Activated naive CD4-positive, alpha-beta T cell treated with anti-CD3 and anti-CD28 coated beads, Interleukin-2, amount 10 ng/mL, durations not matched to agents 7 days and 5 days (primary cell): ENCODE measurements at places on chromosomes 1 and 21.

- DNase-seq = no peak
These were observed 284.4 kb upstream of the C1orf105 start for GRCh38 chr1:172135978-172136610.

- DNase-seq = no peak
These were observed 34.0 kb downstream of the BACH1 start for GRCh38 chr21:29332461-29333362.

GRCh38 chr21:35575280-35575915, 484.9 kb downstream of the SETD4 start:
- DNase-seq = no peak

GRCh38 chr21:16750926-16751325, 761.9 kb upstream of the CXADR start:
- no peak for DNase-seq

- no peak for DNase-seq
These were observed 283.7 kb downstream of the ZNF648 start for GRCh38 chr1:181777812-181778211.

- DNase-seq = no peak
These were observed 40.7 kb downstream of the KCNAB2 start for GRCh38 chr1:6086358-6086757.

DNA sequence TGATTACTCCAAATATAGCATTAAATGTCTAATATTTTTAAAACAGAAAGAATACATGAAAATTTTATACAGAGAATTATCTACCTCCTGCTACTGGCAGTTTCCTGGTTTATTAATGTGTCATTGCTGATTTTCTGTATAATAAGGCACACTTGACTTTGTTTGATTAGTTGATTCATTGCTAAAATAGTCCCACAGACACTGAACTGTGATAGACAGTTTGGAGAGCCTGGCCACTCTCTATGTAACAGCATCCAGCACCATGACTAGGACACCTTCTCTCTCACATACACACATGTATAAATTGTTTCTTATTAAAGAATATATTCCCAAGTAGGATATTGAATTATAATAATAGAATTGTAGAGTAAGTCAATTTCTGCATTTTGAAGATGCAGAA, 368.5 kb upstream of the SNX7 start:
- DNase-seq = no peak

DNA sequence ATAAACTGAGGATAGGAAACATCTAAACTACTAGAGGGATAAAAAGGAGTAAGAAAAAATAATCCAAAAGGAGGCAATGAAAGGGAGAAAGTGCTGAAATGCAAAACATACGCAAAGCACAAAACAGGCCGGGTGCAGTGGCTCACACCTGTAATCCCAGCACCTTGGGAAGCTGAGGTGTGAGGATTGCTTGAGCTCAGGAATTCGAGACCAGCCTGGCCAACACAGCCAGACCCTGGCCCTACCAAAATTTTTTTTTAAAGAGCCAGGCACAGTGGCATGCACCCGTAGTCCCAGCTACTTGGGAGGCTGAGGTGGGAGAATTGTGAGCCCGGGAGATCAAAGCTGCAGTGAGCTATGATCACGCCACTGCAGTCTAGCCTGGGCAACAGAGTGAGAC, 10.5 kb downstream of the SPOCD1 start:
- no peak for DNase-seq
